Thyroid gland (tissue), 4 donors: ENCODE measurements at places on chromosomes 6 and 20. TPM values are rescaled to one million over a fixed set of nuclear protein-coding genes. Genes with fewer than 3 reads are reported as not detected.

The MED20 gene
- total RNA-seq: 27.1 TPM

The NNAT gene
- 1.6 TPM for total RNA-seq

The HMGCLL1 gene
- 1.0 TPM for total RNA-seq

The TUBB1 gene
- total RNA-seq: 0.46 TPM

The PRL gene
- total RNA-seq: not detected

DNA sequence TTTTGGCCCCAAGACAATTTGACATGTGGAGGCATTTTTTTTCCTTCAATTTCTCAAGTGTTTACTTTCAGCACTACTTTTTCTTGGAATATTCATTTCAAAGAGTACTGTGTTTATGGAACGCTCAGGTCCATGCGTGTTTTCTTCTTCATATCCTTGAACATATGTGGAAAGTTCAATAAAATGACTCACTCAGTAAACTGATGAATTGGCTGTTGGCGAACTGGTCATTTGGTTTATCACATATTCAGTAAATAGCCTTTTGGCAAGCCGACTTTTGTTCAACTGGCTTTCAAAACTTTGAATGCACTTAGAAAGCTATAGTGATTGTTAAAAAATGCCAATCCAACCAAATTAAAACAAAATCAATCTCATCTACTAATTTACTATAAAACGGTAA lies 964.6 kb upstream of the SLC35B3 start:
- H3K36me3 ChIP-seq: no peaks in the 10 kb centered on the region
- no peaks in the 10 kb centered on the region for H3K4me1 ChIP-seq
- DNase-seq: no peak
- H3K4me3 ChIP-seq: no peak overlapping the region

- no peak for DNase-seq
- no peaks in the 10 kb centered on the region for H3K4me1 ChIP-seq
- no peaks in the 10 kb centered on the region for H3K27me3 ChIP-seq
- H3K36me3 ChIP-seq: no peaks in the 10 kb centered on the region
These were observed 514.3 kb upstream of the IRAK1BP1 start for GRCh38 chr6:78353040-78353439.

- H3K27ac ChIP-seq: no peak overlapping the region
- H3K4me3 ChIP-seq: no peak overlapping the region
- H3K36me3 ChIP-seq: no peaks in the 10 kb centered on the region
- peaks cover 4% of the 10 kb centered on the region for H3K4me1 ChIP-seq
- DNase-seq: no peak
- no peaks in the 10 kb centered on the region for H3K27me3 ChIP-seq
These were observed 46.8 kb downstream of the KIAA0319 start for GRCh38 chr6:24599179-24599578.

DNA sequence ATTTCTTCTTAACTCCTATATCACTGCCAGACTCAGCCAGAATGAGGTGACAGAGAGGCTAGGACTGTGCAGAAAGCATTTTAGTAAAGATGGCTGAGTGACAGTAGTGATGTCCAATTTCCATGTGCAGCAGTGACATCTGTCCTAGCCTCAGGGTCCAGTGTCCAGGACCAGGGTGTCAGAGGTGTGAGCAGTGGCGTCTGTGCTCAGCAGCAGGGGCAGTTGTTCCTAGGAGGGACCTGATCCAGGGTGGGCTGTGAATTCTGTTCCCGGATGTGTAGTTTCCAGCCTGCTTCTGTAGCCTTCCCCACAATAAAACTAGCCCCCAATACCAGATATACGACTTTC lies 6.0 kb downstream of the HLA-B start:
- no peak for DNase-seq
- H3K36me3 ChIP-seq: no peaks in the 10 kb centered on the region
- H3K27me3 ChIP-seq: no peaks in the 10 kb centered on the region

DNA sequence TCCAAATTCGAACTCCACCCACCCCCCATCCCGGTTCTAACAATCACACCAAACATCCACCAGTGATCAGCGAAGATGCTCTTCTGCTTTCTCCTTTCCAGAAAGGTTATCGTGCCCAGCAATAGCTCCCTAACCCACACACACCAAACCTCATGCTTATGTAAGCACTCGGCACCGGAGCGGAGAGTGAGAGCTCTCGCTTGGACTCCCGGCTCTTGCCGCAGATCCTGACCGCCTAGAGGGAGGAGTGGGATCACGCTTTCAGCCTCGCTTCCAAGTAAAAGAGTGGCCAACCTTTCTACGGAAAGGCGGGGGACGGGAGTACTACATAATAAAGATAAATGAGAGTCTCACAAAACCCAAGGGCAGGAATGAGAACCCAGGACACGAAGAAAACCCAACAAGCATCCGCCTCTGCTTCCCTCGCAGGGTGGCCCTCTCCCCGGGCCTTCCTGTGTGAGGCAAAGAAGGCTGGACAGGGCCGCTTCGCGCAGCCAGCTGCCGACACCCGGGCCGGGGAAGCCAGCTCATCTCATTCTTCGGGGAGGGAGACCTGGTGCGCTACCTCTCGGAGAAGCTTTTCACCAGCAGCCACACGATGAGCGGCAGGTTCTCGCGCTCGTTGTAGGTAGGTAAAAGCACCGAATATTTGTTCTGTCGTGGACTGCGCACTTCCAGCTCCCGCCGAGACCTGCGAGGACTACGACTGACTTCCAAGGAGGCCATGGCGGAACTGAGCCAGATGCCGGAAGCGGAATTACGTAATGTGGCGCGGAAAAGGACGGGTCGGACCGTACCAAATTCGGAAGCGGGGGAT lies at the start of gene DPM1:
DPM1 (minus strand) TSS at position 735 of the 817 bp plus-strand sequence; CDS start at position 726, 9 bp downstream.
- peak within 1 kb of the TSS; percentile 95 for H3K27ac ChIP-seq
- no peaks in the 10 kb centered on the region for H3K27me3 ChIP-seq
- DNase-seq: peak; percentile 87
- peaks cover 8% of the 10 kb centered on the region for H3K36me3 ChIP-seq
- peak within 1 kb of the TSS; percentile 86 for H3K4me3 ChIP-seq
- H3K4me1 ChIP-seq: peaks cover 24% of the 10 kb centered on the region

DNA sequence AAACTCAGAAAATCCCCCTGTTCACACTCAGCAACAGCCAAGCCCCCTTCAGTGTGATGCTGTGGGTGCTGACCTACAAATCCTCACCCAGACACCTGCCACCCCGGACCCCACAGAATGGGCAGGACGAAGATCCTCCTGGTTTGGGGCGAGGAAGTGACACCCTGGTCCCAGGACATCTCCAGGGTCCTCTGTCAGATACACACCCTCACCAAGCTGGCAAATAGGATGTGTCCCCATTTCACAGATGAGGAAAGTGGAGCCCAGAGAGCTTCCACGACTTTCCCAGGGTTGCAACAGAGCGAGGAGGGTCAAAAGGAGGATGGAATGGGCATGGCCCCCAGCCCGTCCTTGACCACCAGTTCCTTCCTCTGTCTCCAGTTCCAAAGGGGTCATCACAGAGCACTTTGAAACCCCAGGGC lies 92.0 kb upstream of the AFDN start:
- H3K4me1 ChIP-seq: peaks cover 17% of the 10 kb centered on the region
- H3K27ac ChIP-seq: peak overlapping the region; percentile 67
- no peaks in the 10 kb centered on the region for H3K27me3 ChIP-seq
- no peak for DNase-seq
- no peak overlapping the region for H3K4me3 ChIP-seq
- H3K36me3 ChIP-seq: no peaks in the 10 kb centered on the region

GRCh38 chr20:2745060-2745910 lies 52.7 kb downstream of the EBF4 start:
- H3K27me3 ChIP-seq: no peaks in the 10 kb centered on the region
- no peak for DNase-seq
- H3K36me3 ChIP-seq: no peaks in the 10 kb centered on the region

- no peak overlapping the region for H3K27ac ChIP-seq
- H3K4me3 ChIP-seq: no peak overlapping the region
- peaks cover 13% of the 10 kb centered on the region for H3K4me1 ChIP-seq
- no peaks in the 10 kb centered on the region for H3K36me3 ChIP-seq
These were observed 29.6 kb downstream of the QKI start for GRCh38 chr6:163444077-163444476.

DNA sequence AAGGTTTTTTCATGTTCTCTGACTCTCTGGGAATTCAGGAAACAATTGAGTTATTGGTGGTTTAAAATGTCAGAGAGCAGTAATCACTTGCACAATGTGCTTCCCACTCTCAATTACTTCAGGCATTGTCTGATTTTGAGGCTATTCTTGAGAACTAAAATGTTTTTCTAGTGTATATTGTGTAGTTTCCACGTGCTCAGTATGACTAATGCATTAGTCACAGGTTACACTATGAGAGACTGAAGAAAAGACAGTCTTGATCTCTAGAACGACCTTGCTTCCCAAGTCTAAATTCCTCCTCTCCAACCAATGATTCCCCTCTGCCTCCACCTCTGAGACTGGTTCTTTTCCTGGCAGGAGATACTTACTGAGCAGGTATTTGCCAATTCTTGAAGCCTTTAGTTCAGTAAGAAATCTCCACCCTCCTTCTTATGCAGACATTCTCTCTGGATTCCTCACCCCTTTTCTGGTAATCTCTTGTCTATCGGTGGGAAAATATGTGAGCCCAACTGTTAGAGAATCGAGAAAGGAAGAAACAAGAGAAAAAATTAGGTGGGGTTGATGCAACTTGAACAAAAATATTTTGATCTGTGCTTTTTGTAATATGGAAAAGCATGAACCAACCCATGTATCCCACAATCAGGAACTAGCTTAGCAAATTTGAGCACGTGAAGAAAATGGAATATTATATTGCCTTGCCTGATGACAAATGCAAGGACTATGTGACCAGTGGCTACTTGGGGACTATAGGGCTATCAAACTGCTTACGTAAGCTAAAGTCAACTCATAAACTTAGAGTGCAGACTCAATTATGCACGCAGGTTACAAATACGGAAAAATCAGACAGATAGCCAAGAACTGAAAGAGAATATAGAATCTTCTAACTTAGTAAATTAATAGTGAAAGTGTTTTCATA lies 61.1 kb upstream of the SLC22A16 start:
- H3K27me3 ChIP-seq: no peaks in the 10 kb centered on the region
- H3K36me3 ChIP-seq: no peaks in the 10 kb centered on the region
- no peak overlapping the region for H3K27ac ChIP-seq
- no peak for DNase-seq
- no peaks in the 10 kb centered on the region for H3K4me1 ChIP-seq
- no peak overlapping the region for H3K4me3 ChIP-seq

DNA sequence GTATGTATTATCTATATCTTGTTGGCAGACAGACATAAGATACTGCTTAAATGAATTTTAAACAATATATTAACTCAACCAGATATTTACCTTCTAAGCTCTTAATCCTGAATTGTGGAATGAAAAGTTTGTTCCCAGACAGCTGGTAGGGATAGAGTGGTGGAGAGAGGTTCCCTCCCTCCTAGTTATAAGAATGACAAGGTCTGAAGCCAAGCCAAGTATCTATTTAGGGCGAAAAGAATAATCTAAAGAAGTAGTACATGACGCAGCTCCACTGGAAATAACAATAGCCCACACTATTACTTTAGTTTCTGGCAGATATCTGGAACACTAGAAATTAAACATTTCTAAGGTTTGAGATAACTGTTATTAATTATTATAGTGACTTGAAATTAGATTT lies 104.3 kb downstream of the AHI1 start:
- no peak for DNase-seq
- no peaks in the 10 kb centered on the region for H3K36me3 ChIP-seq
- no peak overlapping the region for H3K27ac ChIP-seq
- no peaks in the 10 kb centered on the region for H3K27me3 ChIP-seq
- H3K4me1 ChIP-seq: no peaks in the 10 kb centered on the region

DNA sequence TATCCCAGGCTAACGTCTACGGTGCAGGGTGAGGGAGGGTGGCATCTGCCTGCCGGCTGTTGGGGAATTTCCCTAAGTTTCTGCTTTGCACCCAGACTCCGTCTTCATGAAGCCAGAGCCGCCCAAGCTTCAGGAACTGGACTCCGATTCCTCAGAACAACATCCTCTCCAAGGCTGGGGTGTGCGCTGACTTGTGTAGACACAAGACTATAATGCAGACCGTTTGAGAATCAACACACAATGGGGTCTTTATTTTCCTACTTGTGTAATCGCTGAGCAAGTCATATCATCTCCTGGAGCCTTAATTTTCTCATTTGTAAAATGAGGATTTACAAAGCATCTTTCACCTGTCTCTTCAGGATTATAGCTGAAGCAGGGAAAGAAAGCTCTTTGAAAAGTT lies 160.5 kb upstream of the AGPAT4 start:
- DNase-seq: no peak

GRCh38 chr6:131640100-131640499 lies 3.0 kb downstream of the ENPP3 start:
- H3K27ac ChIP-seq: no peak overlapping the region
- H3K4me3 ChIP-seq: no peak overlapping the region
- no peak for DNase-seq
- no peaks in the 10 kb centered on the region for H3K27me3 ChIP-seq

GRCh38 chr20:17966432-17967310 lies 1.9 kb downstream of the SNX5 start:
- peak overlapping the region; percentile 2 for H3K4me3 ChIP-seq
- no peak for DNase-seq
- H3K27ac ChIP-seq: peak overlapping the region; percentile 98
- H3K36me3 ChIP-seq: no peaks in the 10 kb centered on the region

DNA sequence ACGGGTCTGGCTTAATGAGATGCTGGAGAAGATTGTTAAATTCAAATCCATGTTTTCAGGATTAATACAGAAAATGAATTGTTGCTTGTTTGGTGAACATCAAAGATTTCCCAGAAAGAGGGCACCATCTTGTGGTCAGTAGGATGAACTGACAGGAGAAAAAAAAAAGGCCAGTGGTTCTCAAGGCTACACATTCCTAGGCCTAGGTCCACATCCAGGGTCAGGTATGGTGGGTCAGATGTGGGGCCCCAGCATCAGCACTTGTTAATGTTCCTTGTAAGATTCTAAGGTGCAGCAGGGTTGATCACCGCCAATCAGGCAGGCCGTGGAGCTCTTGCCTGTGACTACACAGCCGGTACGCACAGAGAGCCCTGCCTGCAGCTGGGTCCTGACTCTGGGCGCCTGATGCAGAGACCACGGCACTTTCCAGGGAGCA lies 34.0 kb upstream of the FOXO3 start:
- H3K4me1 ChIP-seq: no peaks in the 10 kb centered on the region
- no peak overlapping the region for H3K4me3 ChIP-seq
- H3K27ac ChIP-seq: no peak overlapping the region
- no peaks in the 10 kb centered on the region for H3K27me3 ChIP-seq

DNA sequence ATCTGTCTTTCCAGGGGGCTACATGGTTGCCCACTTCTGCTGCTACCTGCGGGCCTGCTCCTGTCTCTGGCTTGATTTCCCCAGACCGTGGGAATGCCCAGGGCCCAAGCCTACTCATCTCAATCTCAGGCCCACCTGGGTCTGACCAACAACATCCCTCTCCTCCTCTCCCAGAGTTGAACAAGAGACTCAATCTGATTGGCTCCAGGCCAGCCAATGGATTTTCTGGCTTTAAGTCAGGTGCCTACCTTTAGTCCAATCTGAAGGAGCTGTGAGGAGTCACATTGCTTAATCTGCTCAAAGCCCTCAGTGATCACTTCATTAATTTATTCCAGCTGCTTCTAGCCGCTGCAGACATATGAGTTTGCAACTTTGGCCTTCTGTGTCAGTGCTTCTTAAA lies 162.4 kb upstream of the KCNG1 start:
- H3K27me3 ChIP-seq: no peaks in the 10 kb centered on the region
- H3K27ac ChIP-seq: no peak overlapping the region
- no peak for DNase-seq
- H3K36me3 ChIP-seq: no peaks in the 10 kb centered on the region

GRCh38 chr20:54227241-54227640 lies 19.4 kb downstream of the PFDN4 start:
- no peak overlapping the region for H3K27ac ChIP-seq
- H3K4me1 ChIP-seq: no peaks in the 10 kb centered on the region
- H3K27me3 ChIP-seq: no peaks in the 10 kb centered on the region
- H3K36me3 ChIP-seq: no peaks in the 10 kb centered on the region
- H3K4me3 ChIP-seq: no peak overlapping the region
- no peak for DNase-seq

- no peaks in the 10 kb centered on the region for H3K36me3 ChIP-seq
- no peak for DNase-seq
- H3K27me3 ChIP-seq: no peaks in the 10 kb centered on the region
- H3K4me3 ChIP-seq: no peak overlapping the region
- H3K27ac ChIP-seq: no peak overlapping the region
These were observed 2.2 kb upstream of the OXT start for GRCh38 chr20:3068986-3069900.
